Stimulated activated CD4-positive, alpha-beta T cell treated with anti-CD3 and anti-CD28 coated beads, Interleukin-1b, Interleukin-23, amount 100 ng/mL, for 24 hours (primary cell): ENCODE measurements at places on chromosomes 16 and 17.

DNA sequence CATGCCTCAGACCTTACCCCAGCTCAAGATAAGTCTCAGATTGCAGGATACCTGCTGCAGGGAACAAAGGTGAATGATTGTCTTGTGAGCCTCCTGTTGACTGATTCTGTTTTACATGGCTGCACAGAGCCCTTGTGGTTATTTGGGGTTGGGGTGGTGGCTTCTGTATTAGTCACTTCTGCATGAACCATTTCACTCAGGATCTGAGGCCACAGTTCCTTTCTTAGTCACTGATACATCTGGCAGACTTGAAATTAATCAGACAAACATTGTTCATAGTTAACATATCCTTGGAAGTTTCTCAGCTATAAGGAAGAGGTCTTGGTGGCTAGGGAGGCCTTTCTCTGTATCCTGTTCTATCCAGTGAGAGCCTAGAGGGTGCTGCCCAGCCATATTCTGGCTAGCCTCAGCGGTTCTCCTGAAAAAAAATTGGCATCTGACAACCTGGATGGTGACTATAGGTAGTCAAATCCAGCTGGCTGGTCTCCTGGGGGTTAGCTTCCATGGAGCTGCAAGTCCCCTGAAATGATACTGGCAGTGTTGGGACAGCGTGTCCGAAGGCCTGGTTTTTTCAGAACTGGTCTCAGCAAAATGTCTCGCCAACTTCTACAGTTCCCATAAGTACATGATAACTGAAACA lies 8.4 kb upstream of the PLK1 start:
- peak; percentile 43 for DNase-seq

GRCh38 chr17:82893779-82894178 lies 54.0 kb upstream of the ZNF750 start:
- DNase-seq: no peak

DNA sequence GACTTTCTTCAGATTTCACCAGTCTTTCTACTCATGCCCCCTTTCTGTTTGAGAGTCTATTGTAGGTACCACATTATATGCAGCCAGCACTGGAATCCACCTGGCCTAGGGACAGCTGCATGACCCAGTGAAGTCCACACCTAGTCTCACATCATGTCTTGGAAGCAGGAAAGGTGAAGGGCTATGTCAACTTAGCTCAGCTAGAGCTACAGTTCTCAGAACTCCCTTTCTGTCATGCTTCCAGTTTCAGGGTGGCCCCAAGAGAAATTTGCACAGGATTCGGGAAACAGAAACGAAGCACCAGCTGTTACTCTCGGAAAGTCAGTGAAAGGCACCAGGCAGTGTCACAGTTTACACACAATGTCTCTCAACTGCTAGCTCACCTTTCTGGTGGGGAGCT lies 51.6 kb upstream of the NLRP1 start:
- no peak for DNase-seq

GRCh38 chr17:40203131-40203530 lies 16.0 kb upstream of the WIPF2 start:
- no peak for DNase-seq

GRCh38 chr17:80452173-80452915 lies 24.1 kb downstream of the NPTX1 start:
- DNase-seq: no peak

DNA sequence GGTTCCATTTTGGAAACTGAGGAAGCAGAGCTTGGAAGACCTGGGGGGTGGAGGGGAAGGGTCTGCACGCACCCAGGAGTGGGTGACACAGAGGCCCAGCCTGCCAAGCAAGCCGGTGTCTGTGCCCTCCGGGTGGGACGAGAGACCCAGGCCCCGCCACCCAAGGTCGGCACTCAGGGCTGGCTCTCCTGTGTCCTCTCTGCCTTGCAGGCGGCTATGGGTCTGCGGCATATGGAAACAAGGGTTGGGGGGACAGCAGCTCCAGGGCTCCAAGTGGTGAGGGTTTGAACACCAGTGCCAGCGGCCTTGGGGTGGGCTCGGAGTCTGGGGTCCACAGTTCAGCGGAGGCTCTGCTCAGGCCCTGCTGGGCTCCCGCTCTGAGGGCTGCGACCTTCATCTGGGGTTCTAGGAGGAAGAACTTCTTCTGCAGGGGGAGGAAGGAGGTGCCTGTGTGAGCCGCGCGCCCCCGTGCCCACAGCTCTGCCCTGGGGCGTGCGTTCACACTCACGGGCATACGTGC lies 4.6 kb upstream of the CD7 start:
- no peak for DNase-seq

DNA sequence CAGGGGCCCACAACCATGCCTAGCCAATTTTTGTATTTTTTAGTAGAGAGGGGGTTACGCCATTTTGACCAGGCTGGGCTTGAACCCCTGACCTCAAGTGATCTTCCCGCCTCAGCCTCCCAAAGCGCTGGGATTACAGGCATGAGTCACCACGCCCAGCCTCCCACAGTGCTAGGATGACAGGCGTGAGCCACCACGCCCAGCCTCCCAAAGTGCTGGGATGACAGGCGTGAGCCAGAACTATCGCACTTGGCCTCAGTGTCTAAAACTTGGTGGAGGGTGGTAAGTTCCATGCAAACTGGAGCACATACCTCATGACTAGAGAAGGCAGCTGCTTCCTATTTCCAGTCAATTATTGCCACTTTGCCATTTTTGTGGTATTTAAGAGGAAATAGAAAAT lies 7.1 kb downstream of the HSD17B2 start:
- DNase-seq: no peak

- DNase-seq: no peak
These were observed 230.5 kb upstream of the ASIC2 start for GRCh38 chr17:33523577-33523981.

DNA sequence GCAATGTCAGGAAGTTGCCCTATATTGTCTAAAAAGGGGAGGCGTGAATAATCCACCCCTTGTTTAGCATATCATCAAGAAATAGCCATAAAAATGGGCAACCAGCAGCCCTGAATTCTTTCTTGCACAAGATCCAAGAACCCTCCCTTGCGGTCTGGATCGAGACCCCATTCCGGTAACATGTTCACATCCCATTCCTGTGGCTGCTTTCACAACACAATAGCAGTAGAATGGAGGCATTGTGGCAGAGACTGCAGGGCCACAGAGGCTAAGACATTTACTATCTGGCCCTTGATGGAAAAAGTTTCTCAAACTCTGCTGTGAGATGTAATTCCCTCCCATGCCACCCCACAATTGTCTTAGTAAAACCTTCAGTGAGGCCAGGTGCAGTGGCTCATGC lies 73.2 kb downstream of the RMI2 start:
- DNase-seq: no peak

GRCh38 chr16:31700530-31701388 lies 172.8 kb upstream of the ZNF267 start:
- DNase-seq: peak; percentile 84

- no peak for DNase-seq
These were observed 216.7 kb upstream of the MPHOSPH6 start for GRCh38 chr16:82386761-82387160.

- DNase-seq: no peak
These were observed 7.6 kb downstream of the SNN start for GRCh38 chr16:11675561-11676511.

DNA sequence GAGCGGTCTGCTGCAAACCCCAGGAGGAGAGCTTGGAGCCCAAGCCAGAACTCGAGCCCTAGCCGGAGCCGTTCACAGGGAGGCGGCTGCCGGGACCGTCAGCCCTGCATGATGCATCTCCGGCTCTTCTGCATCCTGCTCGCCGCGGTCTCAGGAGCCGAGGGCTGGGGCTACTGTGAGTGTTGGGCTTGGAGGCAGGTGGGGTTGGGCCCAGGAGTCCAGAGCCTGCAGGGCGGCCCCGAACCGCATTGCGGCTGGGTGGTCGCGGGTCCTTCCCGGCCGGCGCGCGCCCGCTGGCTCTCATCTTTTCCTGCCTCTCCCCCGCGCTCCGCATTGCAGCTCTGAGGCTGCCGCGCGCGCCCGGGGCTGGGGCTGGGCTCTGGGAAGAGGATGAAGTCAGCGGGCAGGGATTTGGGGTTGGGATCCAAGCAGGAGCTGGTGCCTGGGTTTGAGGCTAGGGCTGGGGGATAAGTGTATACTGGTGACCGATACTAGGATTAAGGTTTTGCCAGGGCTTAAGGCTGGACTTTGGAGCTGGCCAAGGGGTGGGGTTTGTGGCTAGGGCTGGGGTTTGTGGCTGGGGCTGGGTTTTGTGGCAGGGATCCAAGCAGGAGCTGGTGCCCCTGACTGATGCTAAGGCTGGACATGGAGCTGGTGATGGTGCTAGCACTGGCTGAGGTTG lies 532 bp downstream of the CNTNAP1 start:
- no peak for DNase-seq

GRCh38 chr16:52543654-52544053 lies 3.3 kb downstream of the TOX3 start:
- no peak for DNase-seq

DNA sequence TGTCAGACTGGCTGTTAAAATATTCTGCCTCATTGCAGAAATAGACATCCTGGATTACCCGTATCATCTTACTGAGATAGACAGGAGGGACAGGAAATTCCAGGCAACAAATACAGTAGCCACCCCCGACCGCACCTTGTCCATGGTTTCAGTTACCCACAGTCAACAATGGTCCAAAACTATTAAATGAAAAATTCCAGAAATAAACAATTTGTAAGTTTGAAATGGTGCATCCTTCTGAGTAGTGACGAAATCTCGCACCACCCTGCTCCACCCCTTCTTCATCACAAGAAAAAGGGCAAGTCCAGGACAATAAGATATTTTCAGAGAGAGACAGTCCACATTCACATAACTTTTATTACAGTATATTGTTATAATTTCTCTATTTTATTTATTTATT lies 23.6 kb upstream of the PRSS54 start:
- DNase-seq: no peak

- no peak for DNase-seq
These were observed 69.7 kb downstream of the TANC2 start for GRCh38 chr17:63035695-63036094.

GRCh38 chr16:49101997-49102396 lies 179.6 kb downstream of the CBLN1 start:
- DNase-seq: no peak

DNA sequence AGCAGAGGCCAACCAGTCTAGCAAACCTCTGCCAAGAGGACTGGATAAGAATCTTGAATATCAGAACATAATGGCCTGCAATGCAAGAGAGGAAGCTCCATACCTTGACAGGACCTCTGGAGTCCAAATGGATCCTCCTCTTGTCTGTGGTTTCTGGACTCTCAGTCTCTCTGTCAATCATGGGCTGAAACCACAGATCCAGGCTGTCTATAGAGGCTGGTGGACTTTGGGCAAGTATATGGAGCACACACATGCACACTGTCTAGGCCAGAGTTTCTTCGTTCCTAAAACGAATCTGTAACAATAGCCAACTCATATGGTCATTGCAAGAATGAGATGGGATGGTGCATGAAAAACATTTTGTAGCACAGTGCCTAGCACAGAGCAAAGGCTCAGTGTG lies 37.7 kb downstream of the NLRC5 start:
- no peak for DNase-seq

DNA sequence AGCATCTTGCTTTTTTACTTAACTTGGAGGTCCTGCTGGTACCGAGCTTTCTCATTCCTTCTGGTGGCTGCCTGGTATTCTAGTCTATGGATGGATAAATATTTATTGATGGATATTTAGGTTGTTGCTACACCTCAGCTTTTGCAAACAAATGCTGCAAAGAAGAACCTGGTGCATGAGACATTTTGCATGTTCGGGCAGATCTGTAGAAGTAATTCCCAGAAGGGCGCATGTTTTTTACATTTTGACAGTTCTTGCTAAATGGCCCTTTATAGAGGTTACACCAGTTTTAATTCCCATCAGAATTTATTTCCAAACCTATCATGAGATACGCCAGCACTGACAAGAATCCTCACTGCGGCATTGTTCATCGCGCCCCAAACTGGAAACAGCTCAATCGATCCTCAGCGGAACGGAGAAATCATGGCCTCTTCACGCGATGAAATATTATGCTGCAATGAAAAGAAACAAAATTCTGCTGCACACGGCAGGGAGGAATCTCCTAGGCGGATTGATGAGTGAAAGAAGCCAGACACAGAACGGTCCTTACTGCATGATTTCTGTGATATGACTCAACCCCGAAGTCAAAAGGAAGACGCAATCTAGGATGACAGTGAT lies 68.0 kb upstream of the CREBBP start:
- DNase-seq: no peak

- DNase-seq: no peak
These were observed 12.8 kb downstream of the ZNF778 start for GRCh38 chr16:89230255-89230654.

GRCh38 chr17:15298176-15298575 lies 33.0 kb upstream of the PMP22 start:
- DNase-seq: no peak

DNA sequence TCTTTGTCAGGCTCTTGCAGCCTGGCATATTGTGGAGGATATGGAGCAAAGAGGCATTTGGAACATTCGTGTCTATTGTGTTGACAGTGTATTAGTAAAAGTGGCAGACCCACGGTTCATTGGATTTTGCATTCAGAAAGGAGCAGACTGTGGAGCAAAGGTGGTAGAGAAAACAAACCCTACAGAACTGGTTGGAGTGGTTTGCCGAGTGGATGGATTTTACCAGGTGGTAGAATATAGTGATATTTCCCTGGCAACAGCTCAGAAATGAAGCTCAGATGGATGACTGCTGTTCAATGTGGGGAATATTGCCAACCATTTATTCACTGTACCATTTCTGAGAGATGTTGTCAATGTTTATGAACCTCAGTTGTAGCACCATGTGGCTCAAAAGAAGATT lies 44.5 kb downstream of the EFCAB13 start:
- no peak for DNase-seq

DNA sequence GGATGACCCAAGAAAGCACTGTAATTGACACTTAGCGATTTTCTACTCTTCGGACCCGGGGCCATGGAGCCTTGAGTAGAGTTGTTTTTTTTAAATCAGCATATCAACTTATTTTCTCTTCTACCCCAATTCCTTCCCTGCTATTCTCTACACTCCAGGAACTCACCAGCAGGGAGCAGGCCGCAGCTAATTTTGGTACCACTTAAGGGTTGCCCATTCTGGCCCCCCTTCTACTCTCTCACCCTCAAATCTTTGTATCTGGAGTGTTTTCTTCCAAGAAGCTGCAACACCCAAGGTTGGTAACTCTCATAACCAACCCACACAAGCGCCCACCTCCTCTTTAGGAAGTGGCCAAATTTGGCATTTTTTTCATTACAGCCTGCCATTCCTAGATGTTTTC lies 5.5 kb upstream of the ERAL1 start:
- DNase-seq: no peak

DNA sequence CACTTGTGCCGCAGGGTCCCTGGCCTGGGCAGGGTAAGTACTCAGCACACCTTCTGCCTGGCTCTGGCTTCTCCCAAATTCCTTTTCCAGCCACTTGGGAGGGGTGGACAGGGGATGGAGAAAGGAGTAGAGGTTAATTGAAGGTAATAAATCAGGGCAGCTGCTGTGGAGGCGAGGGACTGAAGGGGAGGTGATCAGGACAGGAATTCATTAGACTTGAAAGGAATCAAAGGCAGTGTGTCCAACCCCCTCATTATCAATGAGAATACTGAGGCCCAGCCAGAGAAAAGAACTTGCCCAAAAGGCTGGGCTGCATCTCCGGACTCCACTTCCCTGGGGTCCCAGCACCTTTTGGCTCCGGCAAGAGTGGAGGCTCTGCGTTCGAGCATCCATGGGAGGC lies 2.4 kb downstream of the SOST start:
- DNase-seq: no peak

- DNase-seq: no peak
These were observed 80.9 kb downstream of the GOSR1 start for GRCh38 chr17:30557916-30558685.
